Right kidney (tissue), 9 donors: ENCODE measurements at places on chromosomes 16 and 17.

DNA sequence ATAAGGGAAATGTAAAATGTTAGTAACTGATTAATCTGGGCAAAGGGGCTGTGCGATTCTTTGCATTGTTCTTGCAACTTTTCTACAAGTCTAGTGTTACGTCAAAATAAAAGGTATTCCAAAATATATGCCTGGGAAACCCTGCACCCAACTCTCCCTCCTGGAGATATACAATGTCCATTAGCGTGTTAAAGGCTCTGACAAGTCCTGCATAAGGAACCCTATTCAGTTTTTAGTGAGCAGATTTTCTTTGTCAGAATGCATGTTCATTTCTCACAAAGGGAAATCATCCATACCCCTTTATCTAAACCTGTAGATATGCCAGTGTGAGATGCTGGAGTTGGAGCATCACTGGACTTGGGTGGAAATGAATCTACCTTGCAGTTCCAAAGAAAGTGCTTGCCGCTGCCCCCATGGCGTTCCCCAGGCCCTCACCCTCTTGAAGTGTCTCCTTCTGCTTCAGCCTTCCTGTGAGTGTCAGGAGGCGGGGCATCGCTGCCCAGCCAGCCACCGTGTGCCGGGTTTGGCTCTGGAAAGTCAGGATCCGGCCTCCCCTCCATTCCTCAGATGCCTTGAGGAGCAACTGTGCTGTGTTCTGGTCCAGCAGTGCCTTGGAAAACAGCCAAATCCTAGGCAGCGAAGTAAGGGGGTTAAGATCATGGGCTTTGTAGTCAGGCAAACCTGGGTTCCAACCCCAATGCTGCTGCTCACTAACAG is 85.5 kb downstream of the RMI2 start:
- no peak for DNase-seq

DNA sequence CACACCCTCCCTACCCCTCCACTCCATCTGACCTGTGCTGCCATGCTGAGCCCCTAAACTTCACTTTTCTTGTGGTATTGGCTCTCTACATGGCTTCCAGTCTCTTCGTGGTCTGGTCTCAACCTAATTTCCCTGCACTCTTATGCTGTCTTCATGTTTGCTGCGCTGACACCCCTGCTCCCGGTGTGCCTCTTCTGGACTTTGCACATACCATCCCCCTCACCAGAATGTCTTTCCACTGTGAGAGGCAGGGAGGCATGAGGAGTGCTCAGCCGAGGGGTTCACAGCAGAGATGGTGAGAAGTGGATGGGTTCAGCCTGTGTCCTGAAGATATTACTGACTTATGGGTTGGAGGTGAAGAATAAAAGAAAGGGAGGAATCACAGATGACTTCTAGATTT is 2.5 kb downstream of the TNFSF12 start:
- DNase-seq, result no peak

GRCh38 chr17:39099663-39100286 is 51.7 kb downstream of the PLXDC1 start:
- DNase-seq, result peak; percentile 70

- DNase-seq, result peak; percentile 52
Observed at GRCh38 chr16:11636172-11636721, 32.0 kb upstream of the SNN start.

DNA sequence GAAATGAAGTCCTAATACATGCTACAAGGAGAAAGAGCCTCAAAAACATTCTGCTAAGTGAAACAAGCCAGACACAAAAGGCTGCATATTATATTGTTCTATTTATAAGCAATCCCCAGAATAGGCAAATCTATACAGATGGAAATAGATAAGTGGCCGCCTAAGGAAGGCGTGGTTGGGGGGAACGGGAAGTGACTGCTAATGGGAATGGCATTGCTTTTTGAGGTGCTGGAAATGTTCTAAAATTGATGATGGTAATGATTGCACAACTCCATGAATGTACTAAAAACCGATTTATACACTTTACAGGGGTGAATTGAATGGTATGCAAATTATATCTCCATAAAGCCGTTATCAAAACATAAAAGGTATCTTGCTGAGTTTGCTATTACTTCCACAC is 67.7 kb downstream of the GAS7 start:
- DNase-seq, result no peak

- no peak for DNase-seq
Observed at GRCh38 chr16:83397601-83398291, 410.0 kb upstream of the HSBP1 start.
